GM13976 (cell line): ENCODE measurements at places on chromosomes 16 and 17.

DNA sequence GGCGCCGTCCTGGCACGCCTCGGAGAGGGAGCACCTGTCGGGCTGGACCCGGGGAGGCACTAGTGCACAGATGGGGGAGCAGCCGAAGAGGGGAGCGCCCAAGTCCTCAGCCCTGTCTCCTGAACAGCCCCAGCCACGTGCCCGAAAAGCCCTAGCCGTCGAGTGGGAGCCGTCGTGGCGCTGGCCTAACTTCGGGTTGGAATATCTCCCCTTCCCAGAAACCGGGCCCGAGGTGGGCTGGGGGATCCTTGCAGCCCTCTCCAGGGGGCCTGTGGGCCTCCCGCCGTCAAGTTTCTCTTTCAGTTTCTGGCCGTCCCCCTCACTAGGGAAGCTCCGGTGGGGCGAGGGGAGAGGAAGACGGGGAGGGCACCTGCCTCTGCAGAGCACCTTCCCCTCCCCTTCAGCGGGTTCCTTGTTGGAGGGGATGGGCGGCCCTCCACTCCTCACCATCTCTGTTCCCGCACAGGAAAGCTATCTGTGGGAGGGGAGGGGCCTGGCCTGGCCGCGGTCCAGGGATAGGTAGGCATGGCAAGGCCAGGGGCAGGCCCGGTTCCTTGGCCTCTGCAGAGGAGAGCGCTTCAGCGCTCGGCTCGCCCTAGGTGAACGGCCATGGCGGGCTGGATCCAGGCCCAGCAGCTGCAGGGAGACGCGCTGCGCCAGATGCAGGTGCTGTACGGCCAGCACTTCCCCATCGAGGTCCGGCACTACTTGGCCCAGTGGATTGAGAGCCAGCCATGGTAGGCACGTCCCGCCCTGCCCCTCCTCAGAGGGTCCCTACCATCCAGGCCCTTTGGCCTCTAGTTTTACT lies 709 bp downstream of the STAT5A start:
- peak; percentile 68 for DNase-seq

DNA sequence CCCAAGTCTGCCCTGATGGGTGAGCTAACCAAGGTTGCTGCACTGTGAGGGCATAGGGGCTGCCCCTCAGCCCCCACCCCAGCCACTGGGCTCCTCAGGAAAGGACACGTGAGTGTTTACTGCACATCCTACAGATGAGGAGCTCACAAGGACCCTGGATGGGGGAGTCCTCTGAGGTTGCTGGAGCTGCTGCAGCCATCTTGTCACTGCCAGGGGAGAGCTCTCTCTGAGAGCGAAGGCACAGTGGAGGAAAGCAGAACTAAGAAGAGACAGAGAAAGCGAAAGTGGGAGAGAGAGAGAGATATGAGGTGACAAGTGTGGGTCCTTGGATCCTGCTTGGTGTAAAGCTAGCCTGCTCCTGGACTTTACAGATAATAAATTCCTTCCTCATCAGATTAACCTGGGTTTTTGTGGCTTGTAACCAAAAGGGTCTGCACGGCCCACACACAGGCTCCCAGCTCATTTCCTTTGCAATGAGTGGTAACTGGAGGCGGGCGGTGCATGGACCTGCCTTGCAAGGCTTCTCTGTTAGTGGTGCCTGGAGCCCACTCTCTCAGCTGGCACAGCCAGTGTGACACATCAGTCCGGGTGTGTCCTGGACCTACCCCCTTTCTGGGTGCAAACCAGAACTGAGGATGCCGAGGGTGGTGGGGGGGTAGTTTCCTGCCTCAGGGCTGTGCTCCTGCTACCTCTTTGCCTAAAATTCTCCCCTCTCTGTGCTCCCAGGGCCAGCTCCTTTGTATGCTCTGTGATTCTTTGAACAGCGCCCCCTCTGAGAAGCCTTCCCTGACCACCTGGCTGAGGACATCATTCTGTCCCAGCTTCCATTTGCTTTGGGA lies 14.2 kb downstream of the SNX20 start:
- peak; percentile 78 for DNase-seq

GRCh38 chr17:77182205-77183172 lies 41.7 kb downstream of the SEC14L1 start:
- peak; percentile 55 for DNase-seq

DNA sequence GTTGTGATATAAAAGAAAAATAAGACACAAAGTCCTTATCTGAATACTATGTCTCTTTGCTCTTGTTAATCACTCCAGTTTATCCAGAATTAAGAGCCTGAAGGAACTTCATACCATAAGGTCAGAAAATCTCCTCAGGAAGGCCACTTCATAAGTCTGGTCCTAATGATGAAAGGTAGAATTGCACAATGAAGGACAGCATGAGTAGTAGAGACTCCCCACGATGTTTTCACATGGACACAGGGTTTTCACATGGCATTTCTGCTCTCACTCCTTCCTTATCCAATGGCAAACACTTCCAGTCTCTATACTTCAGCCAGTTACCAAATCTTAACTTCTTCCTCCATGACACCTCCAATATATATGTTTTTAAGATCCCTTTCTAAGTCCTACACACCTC lies 10.2 kb upstream of the C17orf78 start:
- no peak for DNase-seq

DNA sequence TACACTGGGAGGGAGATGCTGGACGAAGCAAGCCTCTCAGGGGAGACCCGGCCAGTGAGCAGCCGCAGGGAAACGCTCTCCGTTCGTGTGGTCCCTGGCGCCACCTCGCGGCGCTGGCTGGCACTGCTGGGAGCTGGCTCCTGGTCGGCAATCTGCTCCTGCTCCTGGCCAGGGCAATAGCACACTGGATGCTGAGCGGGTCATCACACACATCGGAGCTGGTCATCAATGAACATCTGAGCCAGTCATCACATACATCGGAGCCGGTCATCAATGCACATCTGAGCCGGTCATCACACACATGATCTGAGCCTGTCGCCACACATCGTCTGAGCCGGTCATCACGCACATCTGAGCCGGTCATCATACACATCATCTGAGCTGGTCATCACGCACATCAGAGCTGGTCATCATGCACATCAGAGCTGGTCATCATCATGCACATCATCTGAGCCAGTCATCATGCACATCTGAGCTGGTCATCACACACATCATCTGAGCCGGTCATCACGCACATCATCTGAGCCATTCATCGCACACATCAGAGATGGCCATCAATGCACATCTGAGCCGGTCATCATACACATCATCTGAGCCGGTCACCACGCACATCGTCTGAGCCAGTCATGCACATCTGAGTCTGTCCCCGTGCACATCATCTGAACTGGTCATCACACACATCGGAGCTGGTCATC lies 217.3 kb downstream of the RBFOX3 start:
- peak; percentile 88 for DNase-seq

DNA sequence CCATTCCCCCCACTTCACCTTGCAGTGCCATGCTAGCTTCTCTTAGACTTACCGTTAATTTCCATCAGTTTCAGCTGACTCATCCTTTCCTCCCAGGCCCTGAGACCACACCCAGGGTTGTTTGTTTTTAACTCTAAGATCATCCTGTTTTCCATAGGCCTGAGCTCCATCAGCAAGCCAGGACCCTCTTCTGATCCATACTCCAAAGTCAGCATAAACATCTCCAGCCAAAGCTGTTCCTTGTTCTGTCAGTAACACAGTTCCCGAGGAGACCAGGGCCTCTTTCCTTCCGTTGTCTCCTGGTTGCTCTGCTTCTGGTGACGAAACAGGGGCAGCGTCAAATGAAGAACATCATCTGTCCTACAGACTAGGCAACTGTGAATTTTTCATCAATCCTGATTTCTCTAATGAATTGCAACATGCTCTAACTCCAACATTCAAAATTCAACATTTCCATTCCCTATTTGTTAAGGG lies 83.8 kb upstream of the HNF1B start:
- DNase-seq, result no peak
